ENCODE measurements at places on chromosomes 5 and 9.

GRCh38 chr9:16925426-16925825, 55.0 kb upstream of the BNC2 start:
- peak; percentile 26 for DNase-seq

- no peak for DNase-seq
Observed at GRCh38 chr9:72453797-72454196, 67.6 kb upstream of the TMC1 start.

DNA sequence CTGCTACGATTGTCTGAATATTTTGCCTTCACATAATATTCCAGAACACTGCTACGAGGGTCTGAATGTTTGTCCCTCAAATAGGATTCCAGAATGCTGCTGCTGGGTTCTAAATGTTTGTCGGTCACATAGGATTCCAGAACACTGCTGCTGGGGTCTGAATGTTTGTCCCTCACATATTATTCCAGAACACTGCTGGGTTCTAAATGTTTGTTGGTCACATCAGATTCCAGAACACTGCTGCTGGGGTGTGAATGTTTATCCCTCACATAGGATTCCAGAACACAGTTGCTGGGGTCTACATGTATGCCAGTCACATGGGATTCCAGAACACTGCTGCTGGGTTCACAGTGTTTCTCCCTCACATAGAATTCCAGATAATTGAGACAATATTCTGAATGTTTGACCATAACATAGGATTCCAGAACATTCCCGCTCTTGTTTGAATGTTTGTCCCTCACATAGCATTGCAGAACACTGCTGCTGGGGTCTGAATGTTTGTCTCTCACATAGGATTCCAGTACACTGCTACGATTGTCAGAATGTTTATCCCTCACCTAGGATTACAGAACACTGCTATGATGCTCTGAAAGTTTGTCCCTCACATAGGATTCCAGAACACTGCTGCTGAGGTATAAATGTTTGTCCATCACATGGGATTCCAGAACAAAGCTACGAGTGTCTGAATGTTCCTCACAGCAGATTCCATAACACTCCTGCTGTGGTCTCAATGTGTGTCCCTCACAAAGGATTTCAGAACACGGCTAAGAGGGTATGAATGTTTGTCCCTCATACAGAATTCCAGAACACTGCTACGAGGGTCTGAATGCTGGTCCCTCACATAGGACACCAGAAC, 201.8 kb downstream of the FOXD4L6 start:
- no peak for DNase-seq

GRCh38 chr5:38562444-38563210, 6.2 kb upstream of the LIFR start:
- DNase-seq, result no peak

DNA sequence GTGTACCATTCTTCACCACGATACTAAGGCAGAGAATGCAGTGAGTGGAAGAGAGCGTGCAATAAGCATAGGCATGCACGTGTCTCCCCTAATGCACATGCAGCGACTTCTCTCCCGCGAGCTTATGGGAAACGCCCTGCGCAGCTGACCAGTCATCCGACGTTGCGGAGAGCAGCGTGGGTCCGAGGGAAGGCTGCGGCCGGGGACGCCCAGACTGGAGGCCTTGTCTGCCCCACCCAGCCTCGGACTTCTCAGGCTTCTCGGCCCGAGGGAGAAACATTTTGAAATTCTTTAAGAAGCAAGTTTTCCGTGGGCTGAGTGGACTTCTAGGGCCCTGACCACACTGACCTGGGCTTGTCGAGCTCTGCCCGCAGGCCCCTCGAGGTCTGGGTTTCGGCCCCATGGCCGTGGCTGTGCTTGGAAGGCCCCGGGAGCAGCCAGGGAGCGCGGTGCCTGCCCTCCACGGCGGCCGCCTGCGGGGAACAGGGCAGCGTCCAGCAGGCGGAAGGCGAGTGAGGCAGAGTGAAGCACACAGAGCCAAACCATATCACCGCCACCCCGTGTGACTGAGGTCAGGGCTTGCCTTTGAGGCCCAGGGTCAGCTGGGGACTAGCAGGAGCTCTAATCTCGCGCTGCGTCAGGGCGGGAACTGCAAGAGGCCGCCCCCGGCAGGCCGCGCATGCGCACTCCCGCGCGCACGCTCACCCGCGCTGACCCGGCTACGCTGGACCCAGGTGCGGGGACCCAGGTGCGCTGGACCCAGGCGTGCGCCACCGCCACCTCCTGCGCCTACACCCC, 60.0 kb upstream of the IRX1 start:
- DNase-seq, result no peak

DNA sequence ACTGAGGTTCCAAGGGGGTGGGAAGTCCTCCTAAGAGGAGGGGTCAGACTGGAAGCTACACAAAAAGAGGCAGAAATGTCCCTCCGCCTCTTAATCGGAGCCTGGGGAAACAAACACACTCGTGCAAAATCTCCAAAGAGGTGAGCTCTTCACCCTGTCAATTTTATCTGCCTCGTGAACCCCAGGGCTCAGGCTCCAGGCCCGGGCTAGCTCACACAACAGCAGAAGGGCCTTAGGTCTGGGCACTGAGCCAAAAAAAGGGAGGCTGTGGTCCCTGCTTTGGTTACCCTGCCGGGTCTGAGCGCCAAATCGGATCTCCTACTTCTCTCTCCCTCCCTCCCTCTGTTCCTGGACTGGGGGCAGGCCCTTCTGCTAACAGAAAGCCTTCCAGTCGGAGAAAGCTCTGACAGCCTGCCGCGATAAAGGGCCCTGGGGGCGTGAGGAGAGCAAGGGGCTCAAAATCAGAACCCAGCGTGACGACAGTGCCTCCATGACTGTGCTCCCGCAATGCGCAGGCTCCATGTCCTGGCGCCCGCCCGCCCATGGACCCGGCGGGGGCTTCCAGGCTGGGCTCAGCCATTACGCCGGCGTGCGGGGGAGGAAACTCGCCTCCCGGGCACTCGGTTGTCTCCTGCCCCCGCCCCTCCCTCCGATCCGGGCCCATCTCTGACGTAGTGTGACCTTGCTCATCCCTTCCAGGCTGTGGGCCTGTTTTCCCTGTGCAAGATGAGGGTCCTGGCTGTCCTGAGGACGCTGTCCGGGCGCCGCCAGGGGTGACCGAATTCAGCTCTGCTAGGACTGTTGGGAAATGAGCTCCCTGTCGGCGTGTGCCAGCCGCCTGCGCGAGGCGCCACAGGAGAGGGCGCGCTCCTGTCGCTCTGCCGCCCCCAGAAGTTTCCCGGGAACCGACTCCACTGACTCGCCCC, 865 bp upstream of the SLC22A4 start:
- peak; percentile 91 for DNase-seq

DNA sequence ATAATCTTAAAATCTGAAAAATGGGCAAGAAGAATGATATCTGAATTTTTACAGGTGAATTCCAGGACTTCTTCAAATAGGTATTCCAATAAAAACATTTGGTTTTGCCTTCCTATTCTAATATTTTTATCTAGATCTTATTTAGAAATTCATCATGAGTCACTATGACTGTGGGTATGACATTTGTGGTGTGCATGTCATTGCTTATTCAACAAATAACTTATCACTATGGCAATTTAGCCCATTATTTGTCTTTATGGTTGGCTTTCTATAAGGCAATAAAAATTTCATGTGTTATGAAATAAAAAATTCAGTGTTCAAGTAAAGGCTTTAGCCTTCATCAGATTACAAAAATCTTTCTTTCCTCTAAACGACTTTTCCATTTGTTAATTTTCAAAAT, 1139.6 kb upstream of the NUDT12 start:
- DNase-seq, result no peak

Measured in fibroblast of skin of right biceps (primary cell).